ENCODE measurements at places on chromosomes 4 and X.

DNA sequence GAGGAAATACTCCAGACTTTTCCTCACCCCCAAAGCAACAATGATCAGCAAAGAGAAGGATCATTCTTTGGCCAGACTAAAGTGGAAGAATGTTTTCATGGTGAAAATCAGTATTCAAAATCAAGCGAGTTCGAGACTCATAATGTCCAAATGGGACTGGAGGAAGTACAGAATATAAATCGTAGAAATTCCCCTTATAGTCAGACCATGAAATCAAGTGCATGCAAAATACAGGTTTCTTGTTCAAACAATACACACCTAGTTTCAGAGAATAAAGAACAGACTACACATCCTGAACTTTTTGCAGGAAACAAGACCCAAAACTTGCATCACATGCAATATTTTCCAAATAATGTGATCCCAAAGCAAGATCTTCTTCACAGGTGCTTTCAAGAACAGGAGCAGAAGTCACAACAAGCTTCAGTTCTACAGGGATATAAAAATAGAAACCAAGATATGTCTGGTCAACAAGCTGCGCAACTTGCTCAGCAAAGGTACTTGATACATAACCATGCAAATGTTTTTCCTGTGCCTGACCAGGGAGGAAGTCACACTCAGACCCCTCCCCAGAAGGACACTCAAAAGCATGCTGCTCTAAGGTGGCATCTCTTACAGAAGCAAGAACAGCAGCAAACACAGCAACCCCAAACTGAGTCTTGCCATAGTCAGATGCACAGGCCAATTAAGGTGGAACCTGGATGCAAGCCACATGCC lies 89.7 kb downstream of the TET2 start:
- no peak for DNase-seq

GRCh38 chr4:84862064-84862463 lies 104.4 kb downstream of the WDFY3 start:
- no peak for DNase-seq

- DNase-seq: peak; percentile 27
Observed at GRCh38 chr4:118941799-118942198, 53.1 kb downstream of the SYNPO2 start.

DNA sequence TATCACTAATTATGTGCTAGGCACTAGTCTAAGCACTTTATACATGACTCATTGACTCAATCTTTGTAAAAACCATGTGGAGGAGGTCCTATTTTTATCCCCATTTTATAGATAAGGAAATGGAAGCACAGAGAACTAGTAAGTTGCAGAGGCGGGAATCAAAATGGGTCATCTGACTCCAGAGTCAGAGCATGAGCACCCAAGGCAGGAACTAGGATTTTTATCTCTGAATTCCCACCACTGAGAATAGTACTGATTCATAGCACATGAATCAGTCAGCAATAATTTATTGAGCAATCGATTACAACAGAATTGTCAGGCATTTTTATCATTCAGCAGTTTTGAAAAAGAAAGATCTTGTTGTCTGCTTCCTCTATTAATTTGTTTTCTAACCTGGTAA lies 19.3 kb downstream of the SCARB2 start:
- no peak for DNase-seq

DNA sequence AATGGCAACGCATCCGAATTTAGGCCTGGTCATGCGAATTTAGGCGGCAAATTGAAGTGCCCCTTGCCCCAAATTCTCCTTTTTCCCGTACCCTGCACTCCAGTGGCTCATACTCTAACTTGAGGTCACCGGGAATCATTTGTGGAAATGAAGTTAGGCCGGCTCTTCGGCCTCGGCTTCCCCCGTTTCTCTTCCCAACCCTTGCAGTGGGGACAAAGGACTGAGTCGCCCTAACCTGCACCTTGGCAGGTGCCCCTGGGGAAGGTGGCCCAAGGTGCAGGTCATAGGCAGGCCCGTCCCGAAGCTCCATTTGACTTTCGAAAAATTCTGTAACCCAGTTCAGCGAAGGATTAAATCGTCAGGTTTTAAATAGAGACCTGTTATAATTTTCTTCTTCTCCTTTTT lies 811 bp downstream of the SRD5A3 start:
- no peak for DNase-seq

DNA sequence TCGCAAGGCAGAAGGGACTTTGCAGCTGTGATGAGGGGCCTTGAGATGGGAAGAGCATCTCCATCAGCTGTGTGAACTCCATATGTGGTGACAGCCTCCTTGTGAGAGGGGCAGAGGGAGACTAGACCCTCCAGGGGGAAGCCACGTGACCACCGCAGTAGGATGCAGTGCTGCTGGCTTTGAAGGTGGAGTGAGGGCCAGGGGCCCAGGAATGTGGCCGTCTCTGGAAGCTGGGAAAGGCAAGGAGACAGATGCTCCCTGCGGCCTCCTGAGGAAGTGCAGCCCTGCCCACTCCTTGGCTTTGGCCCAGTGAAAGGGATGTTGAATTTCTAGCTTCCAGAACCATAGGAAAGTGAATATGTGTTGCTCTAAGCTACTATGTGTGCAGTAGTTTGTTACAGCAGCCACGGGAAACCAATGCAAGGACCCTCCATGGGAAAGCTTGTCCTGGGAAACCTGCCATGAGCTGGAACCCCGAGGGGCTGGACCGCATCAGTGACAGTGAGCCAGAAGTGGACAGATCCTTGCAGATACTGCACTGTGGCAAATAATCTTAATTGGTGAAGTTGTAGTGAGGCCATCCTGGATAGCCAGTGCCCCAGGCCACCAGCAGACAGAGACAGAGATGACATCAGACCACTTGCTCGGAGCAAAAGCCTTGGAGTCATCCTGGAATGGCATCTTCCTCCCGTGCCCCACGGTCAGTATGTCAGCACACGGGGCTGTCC lies 35.4 kb upstream of the SORCS2 start:
- no peak for DNase-seq

DNA sequence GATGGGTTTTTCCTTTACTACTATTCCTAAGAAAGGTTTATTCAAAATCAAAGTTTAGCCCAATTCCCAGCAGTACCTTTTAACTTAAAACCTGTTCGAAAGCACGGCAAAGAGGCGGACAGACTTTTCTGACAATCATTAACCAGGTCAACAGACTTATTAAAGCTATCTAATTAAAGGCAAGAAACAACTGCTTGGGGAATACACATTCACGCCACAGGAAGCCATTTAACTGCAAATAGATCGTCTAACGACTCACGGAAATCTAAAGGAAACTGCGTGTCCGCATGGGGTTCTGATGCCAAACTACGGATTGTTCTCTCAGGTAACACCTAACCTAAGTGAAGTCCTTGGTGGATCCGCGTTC lies 663 bp upstream of the USP53 start:
- DNase-seq: no peak

GRCh38 chrX:113399506-113400192 lies 559.0 kb upstream of the AMOT start:
- DNase-seq: no peak

DNA sequence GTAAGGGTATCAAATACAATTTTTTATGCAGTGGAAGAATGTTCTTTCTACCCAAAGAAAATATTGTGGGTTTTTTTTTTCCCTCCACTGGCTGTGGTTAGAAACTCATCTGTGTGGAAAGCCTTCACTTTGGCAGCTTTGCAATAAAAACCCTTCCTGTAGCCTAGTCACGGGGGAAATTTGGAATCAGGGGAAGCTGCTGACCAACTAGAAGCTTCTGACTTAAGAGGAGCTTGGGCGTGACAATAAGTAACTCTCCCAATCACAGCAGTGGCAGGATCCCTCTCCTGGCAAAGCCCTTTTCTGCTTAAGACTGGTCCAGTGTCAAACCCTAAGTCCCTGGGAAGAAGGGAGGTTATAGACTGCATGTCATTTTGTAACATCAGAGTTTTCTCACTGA lies 87.9 kb downstream of the LRRC66 start:
- no peak for DNase-seq

DNA sequence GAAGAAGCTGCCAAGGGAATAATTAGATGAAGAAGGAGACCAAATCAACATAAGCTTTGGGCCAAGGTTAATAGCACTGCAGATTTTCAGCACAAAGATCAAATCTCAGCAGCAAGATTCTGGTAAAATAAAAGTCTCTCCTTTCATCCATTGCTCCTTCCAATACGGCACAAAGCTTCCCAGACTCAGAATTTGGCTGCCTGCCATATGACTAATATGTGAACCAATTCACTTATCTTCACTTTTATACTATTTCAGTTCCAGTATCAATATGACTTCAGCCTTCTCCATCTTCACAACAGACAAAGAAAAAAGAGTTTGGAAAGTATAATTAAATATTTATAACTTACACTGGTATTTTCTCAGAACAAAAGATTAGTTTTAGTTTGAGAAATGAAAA lies 978.3 kb upstream of the GRID2 start:
- peak; percentile 75 for DNase-seq

DNA sequence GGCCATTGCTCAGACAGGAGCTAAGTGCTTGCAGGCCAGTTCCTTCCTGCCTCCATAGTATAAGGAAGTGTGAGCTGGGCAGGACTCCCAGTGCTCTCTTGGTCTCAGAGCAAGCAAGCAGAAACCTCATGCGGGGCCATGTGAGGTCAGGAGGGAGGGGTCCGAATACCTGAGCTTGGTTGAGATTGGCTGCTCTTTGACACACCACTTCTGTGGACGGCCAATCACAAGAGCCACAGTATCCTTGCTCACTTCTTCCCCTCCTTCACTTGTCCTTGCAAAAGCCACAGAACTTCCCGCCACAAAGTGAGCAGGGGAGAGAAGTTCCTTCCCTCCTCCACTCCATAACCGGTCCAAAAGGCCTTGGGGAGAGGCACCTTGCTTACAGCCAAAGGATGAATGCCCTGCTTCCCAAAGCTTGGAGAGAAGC lies 56.7 kb downstream of the PRPS1 start:
- DNase-seq: peak; percentile 91

- DNase-seq: no peak
Observed at GRCh38 chrX:51395480-51395809, 62.8 kb downstream of the NUDT10 start.

GRCh38 chr4:77818602-77819403 lies at the start of gene CNOT6L:
TSS of gene CNOT6L (minus strand) at chr4:77819368. CDS start at chr4:77819308, 60 bp downstream.
- DNase-seq: peak; percentile 93

GRCh38 chr4:163121689-163122088 lies 45.0 kb downstream of the NAF1 start:
- DNase-seq: no peak

GRCh38 chrX:47232803-47233332 lies at the start of gene USP11:
TSS of gene USP11 (plus strand) at chrX:47233009. CDS start at chrX:47233044, 35 bp downstream.
- peak; percentile 89 for DNase-seq

DNA sequence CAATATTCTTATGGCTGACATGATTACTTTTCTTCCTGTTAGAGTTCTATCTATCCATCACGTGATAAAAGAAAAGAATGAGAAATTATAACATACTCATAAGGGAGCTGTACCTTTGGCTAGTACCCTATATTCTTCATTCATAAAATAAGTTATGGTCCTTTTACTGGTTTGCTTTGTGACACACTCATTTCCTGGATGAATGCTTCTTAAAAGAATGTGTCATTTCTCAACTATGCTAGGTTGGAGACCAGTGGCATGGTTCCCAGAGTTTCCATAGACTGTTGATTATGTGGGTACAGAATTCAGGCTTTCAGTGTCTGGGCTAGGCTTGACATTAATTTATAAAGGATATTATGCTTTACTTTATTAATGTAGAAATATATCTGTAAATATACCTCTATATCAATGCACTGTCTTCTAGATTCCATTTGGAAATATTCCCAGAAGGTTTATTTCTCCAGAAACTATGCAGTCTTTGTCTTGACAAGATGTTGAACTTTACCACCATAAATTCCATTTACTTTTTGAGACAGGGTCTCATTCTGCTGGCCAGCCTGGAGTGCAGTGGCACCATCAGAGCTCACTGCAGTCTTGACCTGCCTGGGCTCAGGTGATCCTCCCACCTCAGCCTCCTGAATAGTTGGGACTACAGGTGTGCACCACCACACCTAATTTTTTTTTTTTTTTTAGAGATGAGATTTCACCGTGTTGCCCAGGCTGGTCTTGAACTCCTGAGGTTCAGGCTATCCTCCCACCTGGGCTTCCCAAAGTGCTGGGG lies 23.8 kb downstream of the NUDT6 start:
- no peak for DNase-seq

- no peak for DNase-seq
Observed at GRCh38 chrX:152138388-152138784, at the start of gene MAGEA10. TSS of gene MAGEA10 (minus strand) at chrX:152138577. CDS start at chrX:152135620, 2,957 bp downstream.

DNA sequence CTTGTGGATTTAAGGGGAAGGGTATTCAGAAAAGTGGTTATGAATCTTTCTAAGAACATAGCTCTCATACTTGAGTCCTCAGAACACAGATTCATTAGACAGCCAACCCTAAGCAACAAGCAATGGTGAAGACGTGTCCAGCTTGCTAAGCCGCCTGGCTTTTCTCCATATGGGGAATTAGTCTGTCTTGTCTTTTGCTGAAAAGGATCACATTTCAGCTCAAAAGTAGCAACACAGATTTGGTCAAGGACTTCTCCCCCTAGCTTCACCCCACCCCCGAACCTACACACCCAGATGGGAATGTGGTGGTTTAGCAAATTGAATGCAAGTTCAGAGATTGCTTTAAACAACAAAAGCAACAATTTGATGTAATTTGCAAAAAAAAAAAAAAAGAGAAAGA lies 103.3 kb upstream of the RASGEF1B start:
- DNase-seq: no peak

DNA sequence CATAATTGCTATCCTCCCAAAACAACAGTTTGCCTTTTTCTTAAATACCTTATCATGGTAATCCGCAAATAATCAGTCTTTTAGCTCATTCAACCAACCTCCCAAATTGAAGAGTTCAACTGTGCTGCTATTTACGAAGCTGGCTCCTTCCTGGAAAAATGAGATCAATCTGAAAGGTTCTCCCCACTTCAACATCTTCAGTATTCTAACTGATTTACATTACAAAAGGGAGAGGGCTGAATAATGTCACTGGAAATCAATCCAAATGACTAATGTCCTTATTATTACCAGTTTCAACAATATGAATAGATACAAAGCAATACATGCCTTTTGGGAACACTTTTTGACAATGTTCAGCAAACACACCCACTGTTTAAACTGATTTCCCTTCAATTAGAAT lies 86.2 kb downstream of the WNK3 start:
- DNase-seq: no peak

DNA sequence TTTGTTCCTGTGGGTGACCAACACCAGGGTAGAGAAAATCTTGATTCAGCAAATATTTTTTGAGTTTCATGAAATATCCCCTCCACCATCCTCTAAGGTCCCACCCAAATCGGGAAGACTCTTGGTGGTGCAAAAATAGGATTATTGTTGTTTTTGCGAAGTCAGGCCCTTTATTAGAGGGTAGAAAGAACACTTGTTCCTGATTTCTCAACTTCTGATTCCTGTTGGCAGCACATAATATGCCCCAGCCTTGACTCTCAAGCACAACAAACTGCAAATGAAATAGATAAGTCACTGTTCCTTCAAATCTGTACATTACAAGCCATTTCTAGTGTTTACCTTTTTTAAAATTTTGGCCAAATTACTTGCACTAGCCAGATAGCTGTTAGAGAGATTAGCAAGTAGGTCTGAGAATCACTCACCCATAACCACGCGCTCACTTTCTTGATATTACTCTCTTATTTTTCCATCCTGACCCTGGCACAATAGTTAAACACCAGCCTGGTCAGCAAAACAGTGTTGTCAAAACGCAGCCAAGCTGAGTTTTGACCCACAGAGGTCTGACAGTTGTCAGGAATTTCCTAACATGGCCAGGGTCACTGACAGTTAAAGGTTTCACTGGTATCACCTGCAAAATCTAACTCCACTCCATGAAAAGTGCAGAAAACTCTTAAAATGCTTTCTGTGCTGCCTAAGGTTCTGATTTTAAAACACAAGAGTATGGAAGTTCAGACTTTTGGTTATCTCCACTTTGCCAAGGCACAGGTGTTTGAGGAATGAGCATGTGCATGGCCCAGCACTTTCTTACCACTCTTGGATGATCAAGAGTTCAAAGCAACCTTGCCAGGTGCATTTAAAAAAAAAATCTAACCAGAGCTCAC lies 69.8 kb downstream of the RBM47 start:
- DNase-seq: no peak
